NCI-H2107 (cell line): ENCODE measurements at places on chromosomes 3 and 15.

- no peak for DNase-seq
Observed at GRCh38 chr3:133926736-133927539, 31.3 kb upstream of the RAB6B start.

- DNase-seq, result no peak
Observed at GRCh38 chr3:39115870-39116269, 8.4 kb downstream of the TTC21A start.

- no peak for DNase-seq
Observed at GRCh38 chr15:59174835-59175831, 31.5 kb upstream of the LDHAL6B start.

GRCh38 chr3:414063-414462, 217.5 kb downstream of the CHL1 start:
- DNase-seq, result no peak
